Stimulated activated CD8-positive, alpha-beta memory T cell treated with anti-CD3 and anti-CD28 coated beads, Interleukin-7, amount 100 ng/mL, for 1 hour (primary cell): ENCODE measurements at places on chromosomes 12 and 14.

DNA sequence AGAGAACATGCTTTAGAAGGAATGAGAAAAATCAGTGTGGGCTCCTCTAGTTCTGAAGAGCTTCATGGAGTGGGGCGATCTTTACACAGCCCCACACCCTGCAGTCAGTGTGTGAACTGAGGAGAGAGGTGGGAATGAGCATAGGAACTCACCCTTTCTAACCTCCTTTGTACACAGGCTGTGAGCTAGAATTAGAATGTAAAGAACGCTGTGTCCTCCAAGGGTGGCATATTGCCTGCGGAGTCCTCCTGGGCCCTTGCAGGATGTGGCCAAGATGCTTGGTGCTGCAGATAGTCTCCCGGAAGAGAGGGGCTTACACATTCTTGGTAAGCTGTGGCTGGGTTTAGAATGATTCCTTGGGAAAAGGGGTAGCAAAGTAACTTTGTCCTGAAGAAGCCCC is 43.9 kb downstream of the NINJ2 start:
- DNase-seq: no peak

DNA sequence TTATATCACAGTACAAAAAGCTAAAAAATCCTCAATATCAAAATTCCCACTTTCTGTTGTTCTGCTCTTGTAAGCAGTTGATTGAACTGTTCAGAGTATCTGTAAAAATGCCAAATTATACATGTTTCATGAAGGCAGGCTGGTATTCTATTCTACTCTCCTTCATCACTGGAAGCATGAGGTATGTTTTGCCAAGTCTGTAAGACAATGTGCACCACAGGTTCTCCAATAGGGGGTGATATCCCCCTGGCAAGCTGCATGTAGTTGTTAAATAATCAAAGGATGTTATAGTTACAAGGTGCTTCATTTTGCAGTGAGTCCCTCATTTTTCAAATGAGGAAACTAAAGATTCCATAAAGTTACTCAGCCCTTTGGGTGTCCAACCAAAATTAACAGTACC is 15.1 kb upstream of the NEK9 start:
- no peak for DNase-seq

DNA sequence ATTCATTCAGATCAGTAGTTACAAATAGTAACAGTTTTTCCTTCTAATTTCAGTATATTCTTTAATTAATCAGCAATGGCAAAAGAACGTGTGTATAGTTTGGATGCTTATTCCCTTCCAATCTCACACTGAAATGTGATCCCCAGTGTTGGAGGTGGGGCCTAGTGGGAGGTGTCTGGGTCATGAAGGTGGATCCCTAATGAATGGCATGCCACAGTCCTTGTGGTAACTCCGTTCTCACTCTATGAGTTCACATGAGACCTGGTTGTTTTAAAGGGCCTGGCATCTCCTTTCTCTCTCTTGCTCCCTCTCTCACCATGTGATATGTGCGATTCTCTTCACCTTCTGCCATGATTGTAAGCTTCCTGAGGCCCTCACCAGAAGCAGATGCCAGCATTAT is 18.9 kb upstream of the SYNDIG1L start:
- DNase-seq: no peak

GRCh38 chr14:62631176-62631575 is 414.1 kb downstream of the KCNH5 start:
- DNase-seq: no peak

GRCh38 chr12:88035907-88036289 is 6.7 kb upstream of the C12orf50 start:
- no peak for DNase-seq

DNA sequence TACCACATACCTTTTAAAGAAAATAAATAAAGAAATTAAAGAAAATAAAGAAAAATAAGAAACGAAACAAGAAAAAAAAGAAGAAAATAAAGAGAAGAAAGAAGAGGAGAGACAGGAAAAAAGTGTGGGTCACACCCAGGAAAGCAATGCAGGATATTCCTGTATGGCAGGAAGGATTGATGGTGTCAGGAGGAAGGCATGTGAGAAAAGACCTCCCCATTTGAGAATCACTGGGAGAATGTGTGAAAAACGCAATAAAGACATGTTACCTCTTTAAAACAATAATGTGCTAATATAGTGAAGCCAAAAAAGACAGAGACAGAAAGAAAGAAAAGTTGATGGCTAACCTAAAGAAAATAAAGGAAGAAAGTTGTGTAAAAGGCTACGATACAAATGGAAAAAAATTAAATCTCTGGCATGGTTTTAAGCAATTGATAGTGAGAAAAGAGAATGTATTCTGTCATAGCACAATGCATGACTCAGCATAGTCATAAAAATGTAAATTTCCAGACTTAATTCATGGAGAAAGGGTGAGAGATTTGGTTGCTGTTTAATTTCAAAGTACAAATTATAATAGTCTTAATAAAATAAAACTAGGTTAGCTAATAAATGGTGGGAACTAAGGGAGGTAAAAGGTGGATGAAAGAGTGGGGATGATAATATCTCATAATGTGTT is 24.3 kb upstream of the FOXG1 start:
- no peak for DNase-seq

DNA sequence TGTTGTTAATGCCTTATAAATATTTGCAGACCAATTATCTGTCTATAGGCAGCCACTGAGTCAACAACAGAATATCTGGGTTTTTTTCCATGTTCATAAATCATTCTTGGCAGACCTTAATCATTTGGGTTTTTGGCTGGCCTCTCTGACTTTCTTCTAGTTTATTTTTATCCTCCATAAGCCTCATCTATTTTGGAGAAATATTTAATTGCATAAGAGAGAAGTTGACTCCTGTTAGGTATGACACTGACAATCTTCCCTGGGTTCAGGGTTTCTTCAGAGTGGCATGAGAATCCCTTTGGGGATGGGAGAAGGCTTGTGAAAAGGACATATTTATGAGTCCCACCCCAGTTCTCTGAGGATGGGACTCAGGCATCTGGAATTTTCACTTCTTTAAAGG is 299.8 kb downstream of the NRXN3 start:
- DNase-seq: no peak

- DNase-seq: no peak
Measured at GRCh38 chr12:119914666-119915065, 37.5 kb upstream of the CIT start.

GRCh38 chr12:116628989-116629388 is 69.8 kb downstream of the MAP1LC3B2 start:
- no peak for DNase-seq

DNA sequence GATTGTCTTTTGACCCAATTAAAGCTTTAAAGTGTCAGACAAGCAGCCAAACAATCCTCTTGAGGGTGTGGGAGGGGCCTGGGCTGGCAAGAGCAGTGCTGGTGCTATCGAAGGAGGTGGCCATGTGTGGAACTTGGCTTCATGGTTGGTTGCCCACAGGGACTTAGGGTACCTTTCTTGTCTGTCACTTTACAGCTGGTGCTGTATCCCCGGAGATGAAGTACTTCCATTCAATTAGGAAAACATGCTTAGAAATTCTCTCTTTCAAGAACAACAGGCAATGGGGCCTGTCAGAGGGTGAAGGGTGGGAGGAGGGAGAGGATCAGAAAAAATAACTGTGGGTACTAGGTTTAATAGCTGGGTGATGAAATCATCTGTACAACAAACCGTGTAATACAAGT is 86.5 kb downstream of the DAAM1 start:
- no peak for DNase-seq

DNA sequence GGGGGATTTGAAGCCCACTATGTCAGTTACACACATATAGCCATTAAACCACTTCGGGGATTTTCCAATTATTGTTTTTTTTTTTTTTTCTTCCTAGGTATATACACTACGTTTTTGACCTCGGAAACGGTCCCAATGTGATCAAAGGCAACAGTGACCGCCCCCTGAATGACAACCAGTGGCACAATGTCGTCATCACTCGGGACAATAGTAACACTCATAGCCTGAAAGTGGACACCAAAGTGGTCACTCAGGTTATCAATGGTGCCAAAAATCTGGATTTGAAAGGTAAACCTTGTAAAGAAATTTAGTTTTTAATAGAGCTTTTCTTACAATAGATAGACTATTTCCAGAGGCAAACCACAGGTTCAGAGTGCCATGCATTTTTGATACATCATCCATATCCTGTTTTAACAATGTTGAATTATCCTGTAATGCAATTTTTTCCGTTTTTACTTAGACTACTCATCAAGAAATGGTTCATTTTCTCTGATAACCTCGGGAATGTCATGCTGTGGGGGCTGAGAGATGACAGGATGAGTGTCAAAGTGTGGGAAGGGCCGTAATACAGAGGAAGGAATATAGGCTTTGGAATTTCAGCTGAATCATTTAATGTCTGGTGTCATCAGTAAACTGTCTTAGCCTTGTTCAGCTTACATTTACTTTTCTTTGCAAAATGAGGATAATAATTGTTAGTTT is 797.1 kb downstream of the NRXN3 start:
- DNase-seq: no peak

GRCh38 chr12:119758722-119759121 is 90.8 kb downstream of the PRKAB1 start:
- no peak for DNase-seq

DNA sequence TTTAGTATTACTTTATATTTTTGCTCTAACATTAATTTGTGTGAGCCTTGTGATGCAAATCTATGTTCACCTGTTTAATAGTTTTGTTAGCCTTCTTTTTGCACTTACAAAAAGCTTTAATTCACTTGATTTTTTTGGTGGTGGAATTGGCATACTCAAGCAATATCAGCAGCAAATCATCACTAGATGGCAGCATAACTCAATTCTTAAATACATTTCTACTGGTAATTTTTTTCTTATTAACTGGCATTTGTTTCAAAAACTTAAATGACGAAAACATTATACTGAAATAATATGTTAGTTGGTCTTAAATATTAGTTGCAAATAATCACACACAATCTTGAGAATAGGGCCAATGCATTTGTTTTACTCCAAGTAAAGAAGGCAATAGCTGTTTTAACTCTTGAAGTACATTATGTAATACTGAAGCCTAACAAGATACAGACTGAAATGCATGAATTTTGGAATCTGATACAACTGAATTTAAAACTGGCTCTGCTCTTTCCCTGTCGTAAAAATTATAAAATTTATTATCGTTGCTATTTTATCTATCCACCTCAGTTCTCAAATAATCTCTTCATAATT is 151.5 kb downstream of the ATXN7L3B start:
- no peak for DNase-seq

DNA sequence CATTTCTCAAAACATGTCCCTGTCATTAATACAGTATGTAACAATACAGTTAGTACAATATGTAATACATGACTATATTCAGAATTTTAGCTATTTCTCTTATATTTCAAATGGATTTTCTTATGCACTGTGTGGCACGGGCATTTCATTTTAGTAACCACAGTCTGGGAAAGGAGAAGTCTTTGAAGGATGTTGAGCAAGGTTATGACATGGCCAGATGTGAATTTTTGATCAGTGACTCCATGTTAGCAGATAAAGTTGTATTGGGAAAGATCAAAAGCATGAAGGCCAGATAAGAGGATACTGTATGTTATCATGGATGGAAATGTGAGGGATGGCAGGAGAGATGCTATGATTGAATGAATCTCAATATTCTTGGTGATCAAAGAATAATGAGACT is 285.2 kb downstream of the NAV3 start:
- DNase-seq: no peak

GRCh38 chr14:69855180-69855832 is 23.9 kb upstream of the SMOC1 start:
- no peak for DNase-seq

- no peak for DNase-seq
Measured at GRCh38 chr12:79143803-79144202, 279.2 kb downstream of the SYT1 start.

DNA sequence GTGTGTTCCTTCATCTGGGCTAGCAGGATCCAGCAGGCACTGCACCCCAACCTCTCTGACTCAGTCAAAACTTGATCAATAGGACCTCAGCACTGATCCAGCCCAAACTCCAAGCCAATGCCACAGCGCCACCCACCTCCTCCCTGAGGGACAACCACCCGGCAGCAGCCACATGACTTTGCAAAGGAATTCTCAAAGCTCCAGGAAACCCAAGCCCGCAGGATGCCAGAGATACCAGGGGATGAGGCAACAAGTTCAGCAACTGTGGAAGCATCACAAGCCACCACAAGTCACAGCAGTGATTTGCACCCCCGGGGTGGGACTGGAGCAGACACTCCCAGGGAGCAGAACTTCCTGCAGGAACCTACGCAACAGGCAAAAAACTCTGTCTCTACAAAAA is 37.3 kb downstream of the ACTN1 start:
- DNase-seq: no peak

GRCh38 chr12:48767047-48767446 is 21.8 kb downstream of the ADCY6 start:
- no peak for DNase-seq

DNA sequence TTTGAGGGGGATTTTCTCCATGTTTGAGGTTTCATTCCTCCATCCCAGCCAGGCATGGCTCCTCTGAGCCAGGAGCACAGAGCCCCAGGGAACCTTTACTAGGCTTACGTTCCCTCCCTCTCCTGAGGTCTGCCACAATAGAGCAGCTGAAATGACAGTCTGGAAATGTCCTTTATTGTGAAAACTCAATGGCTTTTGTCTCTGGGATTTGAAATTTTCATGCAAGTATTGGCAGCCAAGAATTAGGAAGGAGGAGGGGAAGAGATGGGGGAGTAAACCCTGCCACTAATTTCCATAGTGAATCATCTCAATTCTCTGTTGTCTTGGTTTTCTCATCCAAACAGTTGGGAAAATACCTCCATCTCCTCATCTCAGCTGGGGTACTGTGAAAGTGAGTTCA is 2.6 kb upstream of the PLEKHG3 start:
- no peak for DNase-seq

GRCh38 chr14:105385698-105386365 is 12.5 kb upstream of the TEX22 start:
- DNase-seq: no peak

GRCh38 chr14:27890259-27890658 is 876.3 kb upstream of the FOXG1 start:
- no peak for DNase-seq

GRCh38 chr12:12881151-12881909 is 10.0 kb upstream of the GPRC5A start:
- DNase-seq: no peak

GRCh38 chr12:52216100-52216499 is 16.9 kb upstream of the KRT7 start:
- DNase-seq: no peak

DNA sequence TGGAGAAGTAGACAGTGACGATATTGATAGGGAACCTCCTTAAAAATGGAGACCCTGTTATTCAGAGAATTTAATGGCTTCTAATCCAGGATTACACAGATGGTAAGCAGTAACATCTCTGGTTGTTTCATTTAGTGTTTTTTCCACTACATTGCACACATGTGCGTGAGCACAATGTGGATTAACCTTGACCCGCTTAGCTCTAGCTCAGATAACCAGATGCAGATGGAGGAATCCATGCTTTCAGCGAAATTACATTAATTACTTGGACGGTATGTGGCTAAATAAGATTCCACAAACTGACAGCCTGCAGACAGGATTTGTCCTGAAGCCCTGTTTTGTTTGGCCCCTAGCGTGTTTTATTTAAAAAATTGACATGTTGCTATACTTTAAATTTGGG is 378.4 kb downstream of the CCDC91 start:
- DNase-seq: no peak
